ENCODE measurements at places on chromosomes 11 and 22. TPM values are rescaled to one million over a fixed set of nuclear protein-coding genes. Genes with fewer than 3 reads are reported as not detected.

Gene UBQLN3
- not detected for total RNA-seq

DNA sequence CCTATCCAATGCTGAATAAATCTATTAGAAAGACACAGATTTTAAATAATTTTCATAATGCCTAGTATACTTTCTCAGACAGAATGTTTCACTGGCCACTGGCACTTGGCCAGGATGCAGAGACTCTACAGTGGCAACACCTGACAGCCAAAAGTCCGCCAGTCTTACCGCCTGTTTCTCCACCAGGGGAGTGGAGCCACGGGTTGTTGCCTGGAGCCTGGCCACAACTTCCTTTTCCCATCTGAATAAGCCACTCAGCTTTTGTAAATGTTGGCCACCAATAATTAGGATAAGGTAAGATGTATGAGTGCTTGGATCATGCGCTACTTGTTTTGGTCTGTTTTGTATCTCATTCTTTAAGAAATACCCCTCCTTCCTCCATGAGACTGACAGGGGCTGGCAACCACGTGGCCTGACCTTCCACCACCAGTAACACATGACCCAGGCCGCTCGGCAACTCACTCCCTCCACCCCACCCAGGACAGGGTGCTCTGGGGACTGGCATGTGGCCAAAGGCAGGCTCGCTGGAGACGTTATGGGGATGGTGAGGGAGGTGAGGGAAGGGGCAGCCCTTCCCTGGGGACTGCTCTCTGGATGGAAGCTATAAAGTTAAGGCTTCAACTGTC, 93.0 kb upstream of the BID start:
- DNase-seq: no peak

Gene DMC1
- 1.7 TPM for total RNA-seq

DNA sequence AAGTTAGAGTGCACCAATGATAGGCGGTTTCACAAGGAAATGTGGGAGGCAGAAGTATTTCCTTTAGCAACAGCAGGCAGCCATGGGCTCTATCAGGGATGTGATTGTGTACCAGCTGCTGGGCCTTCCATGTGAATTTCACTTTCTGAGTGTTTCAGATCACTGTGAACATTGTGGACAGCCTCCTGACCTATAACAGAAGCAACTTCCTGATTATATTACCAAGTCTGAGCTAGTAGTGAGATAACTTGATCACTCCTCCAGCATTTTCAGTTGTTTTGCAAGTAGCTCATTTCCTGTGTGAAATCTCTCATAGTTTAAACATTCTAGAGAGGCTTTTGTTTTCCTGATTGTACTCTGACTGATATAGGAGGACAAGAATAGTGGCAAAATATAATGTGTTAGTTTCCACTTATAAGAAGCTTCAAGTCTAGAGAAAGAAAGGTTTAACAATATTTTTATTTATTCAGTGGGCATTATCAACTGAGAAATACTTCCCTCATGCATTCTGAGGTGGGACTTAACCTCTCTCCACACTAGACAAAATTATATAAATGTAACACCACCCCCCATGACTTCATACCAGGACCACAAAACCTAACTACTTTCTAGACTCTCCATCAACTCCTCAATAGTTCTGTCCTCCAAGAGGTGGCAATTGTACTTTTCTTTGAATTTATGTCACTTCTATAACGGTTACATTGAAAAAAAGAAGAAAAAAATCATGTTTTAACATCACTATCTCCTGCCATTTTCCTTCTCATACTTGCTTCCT, 184.2 kb upstream of the LUZP2 start:
- peak; percentile 49 for DNase-seq

Gene VSIG10L2
- not detected for total RNA-seq

- DNase-seq: no peak
Measured at GRCh38 chr11:66020618-66021357, 5.5 kb downstream of the CATSPER1 start.

DNA sequence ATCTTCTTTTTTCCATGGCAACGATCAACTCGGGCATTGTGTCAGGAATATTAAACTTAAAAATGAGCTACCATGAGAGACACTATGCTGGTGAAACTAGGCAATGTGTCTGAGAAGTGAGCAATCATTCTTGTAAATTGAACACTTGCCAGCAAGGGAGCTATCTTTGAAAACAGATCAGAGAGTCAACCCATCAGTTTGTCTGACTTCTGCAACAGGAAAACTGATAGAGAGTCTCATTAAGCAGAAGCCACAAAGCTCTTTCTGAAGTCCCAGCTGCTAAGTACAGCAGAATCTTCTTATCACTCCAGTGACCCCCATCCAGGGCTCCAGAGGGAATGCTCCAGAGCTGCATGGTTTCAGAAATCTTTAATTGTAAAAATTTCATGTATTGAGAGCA, 114.7 kb downstream of the MSANTD4 start:
- DNase-seq: no peak

DNA sequence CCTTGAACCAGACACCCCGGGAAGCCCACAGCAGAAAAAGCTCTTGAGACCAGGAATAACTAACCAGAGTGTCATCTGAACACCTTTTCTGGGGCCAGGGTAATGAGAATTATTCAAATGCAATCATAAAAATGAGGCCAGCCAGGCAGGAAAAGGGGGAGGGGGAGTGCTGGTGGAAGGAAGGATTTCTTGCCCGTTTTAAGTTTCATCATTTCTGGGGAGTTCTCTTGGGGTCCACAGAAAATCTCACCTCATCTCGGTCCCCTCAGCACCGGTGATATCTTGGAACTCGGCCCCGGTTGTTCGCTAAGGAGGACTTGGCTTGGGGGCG, 495 bp upstream of the PKNOX2 start:
- no peak for DNase-seq

Gene AGBL2
- total RNA-seq: 6.5 TPM

DNA sequence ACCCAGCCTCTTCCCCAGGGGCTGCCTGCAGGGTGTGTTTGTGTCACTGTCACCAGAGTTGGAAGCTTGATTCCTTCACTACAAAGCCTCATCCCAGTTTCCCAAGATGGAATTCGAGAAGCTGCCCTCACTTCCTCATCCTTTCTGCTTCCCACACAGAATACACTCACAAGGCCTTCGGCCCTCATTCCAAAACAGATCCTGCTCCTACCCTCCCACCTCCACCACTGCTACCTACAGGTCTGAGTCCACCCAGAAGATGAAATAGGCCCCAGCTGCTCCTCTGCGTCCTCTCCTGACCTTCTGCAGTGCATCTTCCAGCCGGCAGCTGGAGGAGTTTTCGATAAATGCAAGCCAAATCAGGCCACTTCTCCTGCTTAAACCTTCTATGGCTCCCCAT, 6.8 kb upstream of the WNT7B start:
- DNase-seq: no peak

DNA sequence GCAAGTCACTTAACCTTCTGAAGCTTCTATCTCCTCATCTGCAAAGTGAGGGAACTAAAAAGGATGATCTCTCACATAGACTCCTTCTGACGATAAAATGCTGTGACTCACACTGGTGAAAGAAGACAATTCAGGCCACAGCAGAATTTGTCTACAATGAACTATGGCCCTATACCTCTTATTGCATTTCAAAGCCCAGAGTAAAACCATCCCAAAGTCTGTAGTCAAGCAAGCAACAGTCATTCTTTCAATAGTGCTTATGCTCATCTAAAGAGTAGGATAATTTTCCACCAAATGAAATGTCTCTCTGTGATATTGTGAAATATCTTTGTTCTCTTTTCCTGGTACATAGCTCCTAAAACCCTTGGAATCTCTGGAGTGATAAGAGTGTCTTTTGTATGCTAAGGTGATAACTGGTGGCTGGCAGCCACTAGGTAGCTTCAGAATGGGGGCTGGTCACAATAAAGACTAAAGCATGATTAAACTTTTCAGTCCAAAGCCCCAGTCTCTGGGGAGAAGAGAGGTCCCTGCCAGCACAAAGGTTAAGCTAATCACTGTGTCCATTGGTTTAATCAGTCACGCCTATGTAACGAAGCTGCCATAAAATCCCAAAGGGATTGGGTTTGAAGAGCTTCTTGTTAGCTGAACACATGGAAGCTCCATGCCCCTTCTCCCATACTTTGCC, 30.8 kb downstream of the SYTL2 start:
- DNase-seq: no peak

Gene C11orf87
- total RNA-seq: not detected

DNA sequence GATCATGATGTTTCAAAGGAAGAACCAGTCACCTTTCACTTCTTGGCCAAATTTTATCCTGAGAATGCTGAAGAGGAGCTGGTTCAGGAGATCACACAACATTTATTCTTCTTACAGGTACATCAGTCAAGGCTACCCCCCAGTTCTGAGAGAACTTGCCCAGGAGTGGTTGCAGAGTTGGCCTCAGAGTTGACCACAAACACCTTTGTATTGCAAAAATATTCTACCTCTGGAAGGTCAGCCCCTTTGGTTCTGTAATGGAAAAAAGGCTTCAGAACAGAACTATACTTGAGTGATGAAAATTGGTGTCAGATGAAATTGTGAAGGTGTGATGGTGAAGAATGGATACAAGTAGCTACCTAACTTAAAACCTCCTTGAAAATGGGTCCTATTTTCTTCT, 35.7 kb downstream of the NF2 start:
- no peak for DNase-seq

- no peak for DNase-seq
Measured at GRCh38 chr22:47016631-47017030, 254.2 kb downstream of the TBC1D22A start.

DNA sequence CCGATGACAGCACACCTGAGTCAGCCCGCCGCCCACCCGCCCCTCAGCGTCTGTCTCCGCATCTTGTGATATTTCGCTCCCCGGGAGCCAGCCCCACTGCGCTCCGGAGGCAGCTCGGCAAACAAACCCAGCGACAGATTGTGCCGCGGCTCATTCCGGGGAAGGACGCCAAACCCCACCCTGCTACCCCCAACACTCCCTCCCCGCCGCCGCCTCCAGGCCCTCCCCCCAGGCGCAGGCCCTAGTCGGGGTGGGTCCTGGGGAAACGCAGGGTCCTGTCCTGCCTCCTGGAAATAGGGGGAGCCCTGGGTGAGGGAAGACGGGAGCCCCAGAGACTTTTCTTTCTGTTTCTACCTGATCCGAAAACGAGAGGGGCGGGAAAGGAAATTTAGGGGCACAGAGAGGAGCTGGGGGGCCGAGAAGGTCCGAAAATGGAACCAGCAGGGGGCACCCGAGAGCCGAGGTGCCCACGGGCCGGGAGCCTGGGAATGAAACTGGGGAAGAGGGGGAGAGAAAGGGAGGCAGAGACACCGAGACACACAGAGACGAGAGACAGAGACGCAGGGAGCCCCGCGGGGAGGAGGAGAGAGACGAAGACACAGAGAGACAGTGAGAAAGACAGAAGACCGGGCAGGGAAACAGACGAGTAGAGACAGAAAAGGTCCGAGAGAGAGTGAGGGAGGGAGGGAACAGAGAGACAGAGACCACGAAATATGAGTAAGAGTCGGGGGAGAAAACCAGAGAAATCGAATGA, 1.7 kb upstream of the RTN4RL2 start:
- DNase-seq: peak; percentile 79

- no peak for DNase-seq
Measured at GRCh38 chr11:45684440-45684839, 19.0 kb upstream of the CHST1 start.

DNA sequence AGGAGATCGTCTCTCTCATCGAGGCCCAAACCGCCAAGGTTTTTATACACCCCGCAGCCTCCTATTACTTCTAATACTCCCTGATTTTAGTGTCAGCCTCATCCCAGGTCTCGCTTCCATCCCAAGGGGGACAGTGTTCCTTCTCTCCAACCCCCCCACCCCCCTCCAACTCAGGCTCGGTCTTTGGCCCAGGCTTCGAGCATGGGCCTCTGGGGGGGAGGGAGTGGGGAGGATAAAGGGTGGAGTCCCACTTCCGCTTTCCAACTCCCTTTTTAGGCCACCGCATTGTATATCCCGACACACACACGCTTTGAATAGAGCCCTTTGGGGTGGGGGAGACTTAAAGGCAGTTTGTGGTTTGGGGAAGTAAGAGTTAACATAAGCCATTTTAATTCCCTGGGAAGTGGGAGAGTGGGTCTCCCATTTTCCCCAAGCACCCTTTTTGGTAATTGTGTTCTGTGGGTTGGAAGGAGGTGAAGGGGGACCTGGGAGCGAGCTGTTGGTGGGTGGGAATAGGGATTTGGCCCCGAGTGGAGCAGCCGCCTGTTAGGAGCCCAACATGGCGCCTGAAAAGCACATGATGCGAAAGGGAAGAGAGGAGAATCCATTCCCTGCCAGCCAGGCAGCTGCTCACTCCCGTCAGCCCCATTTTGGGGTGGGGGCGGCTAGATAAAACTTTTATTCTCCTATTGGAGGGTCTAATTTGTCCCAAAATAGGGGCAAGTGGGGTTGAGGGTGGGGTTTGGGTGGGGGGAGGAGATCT, 844 bp downstream of the PCF11 start:
- peak; percentile 73 for DNase-seq

Gene SLC43A1
- 18.4 TPM for total RNA-seq

- DNase-seq: no peak
Measured at GRCh38 chr11:87908086-87908485, 267.2 kb downstream of the RAB38 start.

Gene IFITM10
- total RNA-seq: 0.24 TPM

GRCh38 chr22:32082331-32082730, 39.3 kb downstream of the SLC5A1 start:
- no peak for DNase-seq

- no peak for DNase-seq
Measured at GRCh38 chr11:111801135-111801534, 34.9 kb upstream of the PPP2R1B start.
